ENCODE measurements at places on chromosomes 4 and X.

GRCh38 chr4:163768014-163768413 lies 273.5 kb downstream of the TMA16 start:
- DNase-seq = no peak

DNA sequence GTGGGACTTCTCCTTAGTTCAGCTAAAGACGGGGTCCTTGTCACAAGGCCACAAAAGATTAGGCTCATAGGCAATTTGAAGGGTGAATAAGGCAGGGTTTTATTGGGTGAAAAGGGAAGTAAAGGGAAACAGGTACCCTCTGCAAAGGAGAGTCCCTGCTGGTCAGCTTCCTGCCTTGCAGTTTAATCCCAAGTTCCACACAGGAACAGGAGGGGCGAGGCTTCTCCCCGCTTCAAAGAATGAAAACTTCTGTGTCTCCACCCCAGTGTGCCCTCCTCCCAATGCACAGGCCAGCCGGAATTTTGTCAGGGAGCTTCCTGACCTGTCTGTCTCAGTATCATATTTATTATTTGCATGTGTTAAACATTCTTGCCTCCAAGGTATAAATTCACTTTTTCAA lies 37.1 kb downstream of the ITM2A start:
- no peak for DNase-seq

DNA sequence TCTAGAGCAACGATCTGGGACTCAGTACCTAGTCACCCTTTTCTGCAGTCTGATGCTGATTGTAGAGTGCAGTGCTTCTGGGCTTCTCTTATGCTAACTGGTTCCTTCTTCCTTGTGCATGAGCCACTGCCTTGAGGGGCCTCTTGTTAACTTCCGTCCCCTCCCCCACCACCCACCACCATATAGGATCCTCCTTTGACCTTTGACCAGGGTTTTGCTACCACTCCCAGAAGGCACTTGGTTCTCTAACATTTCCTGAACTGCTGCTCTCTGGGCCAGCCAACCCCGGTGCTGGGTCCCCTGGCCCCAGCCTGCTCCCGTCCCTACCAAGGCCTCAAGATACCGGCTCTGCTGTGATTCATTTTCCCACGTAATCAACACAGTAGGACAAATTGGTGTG lies 104.6 kb upstream of the KLF3 start:
- DNase-seq = no peak

- no peak for DNase-seq
Observed at GRCh38 chr4:105147016-105147552, 408 bp downstream of the TET2 start.

GRCh38 chr4:108191269-108191914 lies 22.7 kb upstream of the LEF1 start:
- DNase-seq = no peak

All from hepatic stellate cell (primary cell).